ENCODE measurements at places on chromosomes 7 and 10.

DNA sequence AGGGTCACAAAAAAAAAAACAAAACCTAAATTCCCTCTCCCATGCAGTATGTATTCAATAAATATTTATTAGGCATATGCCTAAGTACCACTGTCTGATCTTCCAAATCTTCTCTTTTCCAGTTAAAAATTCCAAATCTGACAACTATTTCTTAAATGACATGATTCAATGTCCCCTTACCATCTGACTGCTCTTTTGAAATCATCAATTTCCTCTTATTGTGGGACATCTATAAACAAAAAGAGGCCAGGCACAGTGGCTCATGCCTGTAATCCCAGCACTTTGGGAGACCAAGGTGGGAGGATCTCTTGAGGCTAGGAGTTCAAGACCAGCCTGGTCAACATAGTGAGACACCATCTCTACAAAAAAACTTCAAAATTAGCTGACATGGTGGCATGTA, 103.5 kb downstream of the TBXAS1 start:
- no peak for DNase-seq

DNA sequence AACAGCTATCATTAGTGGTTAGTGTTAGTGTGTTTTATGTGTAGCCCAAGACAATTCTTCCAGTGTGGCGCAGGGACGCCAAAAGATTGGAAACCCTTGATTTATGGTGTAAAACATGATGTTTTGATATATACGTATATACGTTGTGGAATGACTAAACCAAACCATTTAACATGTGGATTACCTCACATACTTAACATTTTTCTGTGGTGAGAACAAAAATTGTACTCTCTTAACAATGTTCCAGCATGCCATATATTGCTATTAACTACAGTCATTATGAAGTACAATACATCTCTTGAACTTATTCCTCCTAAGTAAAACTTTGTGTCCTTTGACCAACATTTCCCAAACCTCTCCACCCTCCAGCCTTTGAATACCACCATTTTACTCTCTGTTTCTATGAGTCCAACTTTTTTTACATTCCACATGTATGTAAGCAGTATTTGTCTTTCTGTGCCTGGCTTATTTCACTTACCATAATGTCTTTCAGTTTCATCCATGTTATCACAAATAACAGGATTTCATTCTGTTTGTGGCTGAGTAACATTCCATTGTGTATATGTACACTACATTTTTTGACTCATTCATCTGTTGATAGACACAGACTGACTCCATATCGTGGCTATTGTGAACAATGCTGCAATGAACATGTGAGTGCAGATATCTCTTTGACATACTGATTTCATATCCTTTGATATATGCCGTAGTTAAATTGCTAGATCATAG, 42.2 kb upstream of the MAGI2 start:
- DNase-seq, result no peak

DNA sequence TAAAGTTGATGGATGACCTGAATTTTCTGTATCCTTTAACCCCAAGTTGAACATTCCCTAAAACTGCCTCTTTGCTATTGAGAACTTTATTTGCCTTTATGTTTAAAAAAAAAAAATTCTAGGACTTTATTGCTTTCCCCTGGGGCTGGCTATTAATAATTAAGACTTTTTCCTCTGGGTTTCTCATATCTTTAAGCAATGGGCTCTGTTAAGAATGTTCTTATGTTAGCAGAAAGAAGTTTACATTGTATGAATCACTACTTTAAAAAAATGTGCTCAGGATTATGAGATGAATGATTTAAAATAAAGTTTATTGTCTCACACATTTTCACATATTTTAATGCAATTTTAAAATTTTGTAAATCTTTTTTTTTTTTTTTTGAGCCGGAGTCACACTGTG, 19.5 kb downstream of the TAX1BP1 start:
- DNase-seq, result no peak

- DNase-seq, result no peak
Measured at GRCh38 chr7:1412322-1413261, 46.7 kb downstream of the MICALL2 start.

GRCh38 chr10:29130190-29130673, 158.6 kb upstream of the LYZL1 start:
- DNase-seq, result no peak

DNA sequence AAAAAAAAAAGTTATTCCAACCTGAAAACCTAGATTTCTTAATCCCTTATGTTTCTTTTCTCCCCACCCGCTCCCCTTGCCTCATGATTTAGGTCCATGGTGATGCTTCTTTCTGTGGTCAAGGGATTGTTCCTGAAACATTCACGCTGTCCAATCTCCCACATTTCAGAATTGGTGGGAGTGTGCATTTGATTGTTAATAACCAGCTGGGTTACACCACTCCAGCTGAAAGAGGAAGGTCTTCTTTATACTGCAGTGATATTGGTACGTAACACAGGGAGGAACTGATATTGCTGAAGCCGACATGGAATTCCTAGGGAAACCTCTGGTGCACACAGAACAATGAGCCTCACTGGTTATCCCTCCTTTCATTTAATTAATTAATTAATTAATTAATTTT, 22.7 kb downstream of the DHTKD1 start:
- no peak for DNase-seq

DNA sequence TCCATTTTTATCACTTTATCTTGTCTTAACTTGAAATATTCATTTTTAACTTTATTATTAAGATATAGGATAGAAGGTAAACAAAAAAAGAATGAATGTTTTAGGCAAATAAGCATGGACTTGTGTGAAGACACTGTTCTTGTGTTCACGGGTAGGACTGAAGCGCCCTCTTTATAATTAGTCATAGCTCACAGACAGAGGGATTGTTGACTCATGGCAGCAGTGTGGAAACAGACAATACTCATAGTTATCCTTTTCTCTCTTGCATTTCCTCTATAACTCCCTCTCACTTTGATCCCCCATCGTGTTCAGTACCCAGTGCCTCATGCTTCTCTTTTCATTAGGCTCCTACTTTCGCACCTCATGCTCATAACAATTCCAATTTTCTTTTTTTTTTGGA, 731.8 kb downstream of the PHTF2 start:
- DNase-seq, result no peak

DNA sequence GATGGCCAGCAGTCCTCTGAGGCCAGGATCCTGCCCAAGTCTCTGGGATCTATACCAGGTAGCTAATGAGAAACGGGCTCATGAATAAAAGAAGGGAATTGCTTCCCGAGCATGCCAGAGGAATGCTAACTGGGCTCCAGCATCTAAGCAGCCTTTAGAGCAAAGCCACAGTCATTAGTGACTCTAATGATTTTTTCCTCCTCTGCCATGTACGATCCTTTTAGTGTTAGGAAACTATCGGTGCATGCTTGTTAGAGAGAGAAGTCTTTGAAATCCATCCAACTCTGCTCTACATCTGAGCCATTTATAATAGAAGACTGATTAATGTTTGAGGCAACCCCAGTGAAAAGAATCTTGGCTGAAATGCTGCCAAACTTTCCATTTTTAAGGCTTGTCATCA, 124.9 kb upstream of the TCERG1L start:
- no peak for DNase-seq

- DNase-seq, result no peak
Measured at GRCh38 chr10:27542812-27543211, 38.7 kb downstream of the RAB18 start.

- DNase-seq, result no peak
Measured at GRCh38 chr10:107434854-107435253, 270.3 kb upstream of the SORCS1 start.

GRCh38 chr7:127959770-127960169, 71.5 kb downstream of the LRRC4 start:
- DNase-seq, result no peak

DNA sequence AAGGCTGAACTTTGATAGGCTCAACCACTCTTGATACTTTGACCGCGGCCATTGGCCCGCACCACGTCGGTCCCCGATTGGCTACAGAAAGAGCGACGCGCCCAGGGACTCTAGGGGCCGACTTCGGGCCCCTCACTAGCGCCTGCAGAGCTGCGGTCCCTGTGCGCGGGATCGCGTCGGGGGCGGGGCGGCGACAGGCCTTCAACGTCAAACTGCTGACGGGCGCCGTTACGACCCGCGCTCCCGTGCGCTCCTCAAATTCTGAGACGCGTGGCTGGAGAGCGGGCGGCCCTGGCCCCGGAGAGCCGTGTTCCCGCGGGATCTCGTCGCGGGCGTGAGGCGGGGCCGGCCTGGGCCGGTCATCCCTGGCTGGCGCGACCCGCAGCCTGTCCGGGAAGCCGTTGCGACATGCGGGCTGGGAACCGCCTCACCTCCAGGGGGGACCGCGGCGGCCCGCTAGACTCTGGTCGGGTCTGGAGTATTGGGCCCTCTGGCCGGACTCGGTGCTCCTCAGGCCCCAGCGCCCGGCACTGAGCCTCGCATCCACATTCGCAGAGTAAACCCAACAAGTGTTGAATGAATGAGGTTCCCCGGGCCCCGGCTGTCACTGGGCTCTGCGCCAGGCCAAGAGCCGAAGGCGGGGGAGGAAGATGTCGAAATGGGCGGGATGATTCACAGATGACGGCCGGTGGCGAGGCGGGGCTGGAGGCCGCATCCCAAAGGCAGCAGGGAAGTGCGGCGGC, 643 bp upstream of the SLC25A28 start:
- peak; percentile 68 for DNase-seq

DNA sequence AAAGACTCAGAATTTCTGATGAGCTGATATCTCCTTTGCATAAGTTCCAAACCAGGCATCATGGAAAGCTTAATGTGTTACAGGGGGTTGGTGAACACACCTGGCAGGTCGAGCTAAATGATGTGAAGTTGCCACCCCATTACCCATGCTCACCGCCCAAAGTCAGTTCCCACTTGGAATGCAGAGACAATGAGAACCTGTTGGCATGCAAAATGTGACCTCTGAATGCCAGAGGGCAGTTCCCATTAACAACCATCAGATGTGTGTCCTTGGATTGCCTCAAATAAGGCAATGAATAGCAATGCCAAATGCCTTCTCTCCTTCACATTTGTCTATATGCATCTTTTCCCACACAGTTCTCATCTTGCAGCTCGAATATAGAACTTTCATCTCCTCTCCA, 190.7 kb downstream of the CDCA7L start:
- no peak for DNase-seq

DNA sequence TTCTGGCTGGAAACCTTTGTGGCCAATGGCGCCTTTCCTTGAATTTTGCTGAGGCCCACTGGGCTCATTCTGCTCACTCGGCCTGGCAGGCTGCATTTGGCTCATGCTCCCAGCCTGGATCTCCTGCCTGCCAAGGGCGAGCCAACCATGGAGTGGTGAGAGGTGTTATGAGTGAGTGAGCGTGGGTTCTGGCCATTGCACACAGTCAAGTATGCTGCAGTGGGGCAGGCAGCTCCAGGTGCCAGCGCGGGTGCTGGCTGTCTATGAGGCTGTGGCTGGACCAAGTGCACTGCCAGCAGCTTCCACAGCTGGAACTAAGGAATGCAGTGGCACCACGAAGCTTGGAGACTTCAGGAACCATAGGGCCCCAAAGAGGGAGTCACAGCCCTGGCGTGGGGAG, 42.2 kb upstream of the TUBB8 start:
- DNase-seq, result no peak

GRCh38 chr10:96413151-96413787, 54.5 kb upstream of the OPALIN start:
- no peak for DNase-seq

GRCh38 chr7:42285383-42285824, 48.4 kb upstream of the GLI3 start:
- no peak for DNase-seq

GRCh38 chr10:128579901-128580300, 453.7 kb upstream of the MKI67 start:
- no peak for DNase-seq

DNA sequence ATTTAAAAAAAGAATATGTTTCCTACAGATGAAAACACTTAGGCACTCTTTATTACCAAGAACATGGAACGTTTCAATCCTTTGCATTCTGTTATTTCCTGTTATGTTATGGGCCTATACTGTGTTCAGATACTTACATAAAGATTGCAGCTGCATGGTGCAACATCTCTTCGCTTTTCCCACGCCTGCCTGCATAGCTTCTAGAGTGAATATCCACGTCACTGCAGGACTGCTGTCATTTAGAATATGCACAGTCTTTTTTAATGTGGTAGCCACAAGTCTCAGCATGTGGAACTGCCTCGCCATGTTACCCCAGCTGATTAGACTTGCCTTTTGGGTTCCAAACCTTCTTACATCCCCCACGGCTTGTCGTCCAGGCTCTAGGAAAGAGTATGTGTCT, 69.6 kb upstream of the GATA3 start:
- DNase-seq, result no peak

DNA sequence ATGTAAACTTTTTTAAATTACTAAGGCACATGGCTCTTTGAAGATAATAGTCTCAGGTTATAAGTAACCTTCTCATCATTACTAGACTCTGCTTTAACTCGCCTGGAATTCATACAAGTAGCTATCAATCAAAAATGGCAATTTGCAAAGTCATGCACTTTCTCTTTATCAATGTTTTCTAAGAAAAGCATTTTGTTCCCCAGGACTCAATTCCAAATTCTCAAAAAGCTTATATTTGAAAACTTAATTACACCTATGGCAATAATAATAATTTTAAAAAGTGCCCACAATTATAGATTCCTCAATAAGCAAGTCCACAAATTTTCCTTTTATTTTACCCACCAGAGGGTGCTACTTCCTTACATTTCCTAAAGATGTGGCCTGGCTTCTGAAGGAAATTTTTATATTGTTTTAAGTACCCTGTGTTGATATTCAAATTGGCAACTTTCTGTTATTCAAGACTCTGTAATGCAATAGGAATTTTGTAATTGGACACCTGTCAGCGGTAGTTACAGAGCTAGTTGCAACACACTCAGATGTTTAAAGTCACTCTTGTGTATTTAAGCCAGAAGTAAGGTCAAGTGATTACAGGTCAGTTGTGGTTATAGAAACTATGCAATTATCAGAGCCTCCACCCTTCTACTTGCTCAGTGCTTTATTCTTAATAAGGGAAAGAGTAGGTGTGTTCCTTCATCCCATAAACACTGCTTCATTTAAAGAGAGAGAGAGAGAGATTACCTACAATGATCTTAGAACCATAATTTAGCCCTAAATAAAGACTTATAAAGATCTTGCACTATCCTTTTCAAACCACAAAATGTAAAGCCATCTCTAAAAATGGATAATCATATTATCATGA, 47.1 kb upstream of the HYAL4 start:
- no peak for DNase-seq

DNA sequence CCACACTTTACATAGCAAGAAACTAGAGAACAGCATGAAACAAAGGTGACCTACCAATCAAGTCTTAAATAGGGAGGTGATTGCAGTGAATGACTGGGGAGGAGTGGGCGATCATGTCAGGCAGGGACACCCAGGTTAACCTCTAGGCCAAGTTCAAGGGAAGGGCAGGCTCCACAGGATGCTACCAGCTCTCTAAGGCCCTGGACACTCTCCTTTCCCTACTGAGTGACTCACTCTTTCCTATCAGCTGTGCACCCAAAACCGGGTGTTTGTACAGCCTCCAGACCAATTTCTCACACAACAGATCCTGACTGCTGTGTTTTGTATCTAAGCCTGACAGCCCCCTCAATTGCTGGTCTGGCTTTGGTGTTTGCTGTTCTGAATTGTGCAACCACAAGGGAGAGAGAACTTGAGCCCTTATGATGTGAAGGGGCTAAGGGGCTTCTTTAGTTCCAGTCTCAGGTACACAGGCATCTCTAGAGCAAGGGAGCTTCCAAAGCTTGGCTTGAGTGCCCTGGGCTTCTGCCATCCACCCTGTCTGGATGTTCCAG, 107.8 kb downstream of the TBXAS1 start:
- DNase-seq, result no peak

GRCh38 chr10:86586516-86586915, 64.9 kb upstream of the WAPL start:
- DNase-seq, result no peak
